ENCODE measurements at places on chromosomes 16 and 17.

DNA sequence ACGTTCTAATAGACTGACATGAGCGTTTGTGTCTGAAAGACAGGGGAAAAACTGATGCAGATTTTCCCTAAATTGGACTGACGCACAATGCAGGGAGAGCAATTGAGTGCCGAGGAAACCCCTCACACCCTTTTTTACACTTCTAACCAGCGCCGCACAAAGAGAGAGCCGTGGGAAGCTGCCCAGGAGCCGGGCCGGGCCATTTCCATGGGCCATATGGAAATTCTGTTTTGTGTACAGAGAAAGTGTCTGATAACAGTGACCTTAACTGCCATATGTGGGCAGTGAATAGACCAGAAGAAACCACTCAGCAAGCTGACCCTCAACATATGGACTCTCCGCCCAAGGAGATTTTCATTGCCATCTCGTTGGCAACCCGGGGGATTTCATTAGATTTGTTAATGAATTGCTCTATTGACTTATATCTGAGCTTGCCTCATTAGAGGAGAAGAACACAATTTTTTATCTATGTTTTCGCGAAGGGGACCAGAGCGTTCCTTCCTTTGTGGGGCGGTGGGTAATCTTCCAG lies 225.9 kb upstream of the IRX3 start:
- DNase-seq: no peak

DNA sequence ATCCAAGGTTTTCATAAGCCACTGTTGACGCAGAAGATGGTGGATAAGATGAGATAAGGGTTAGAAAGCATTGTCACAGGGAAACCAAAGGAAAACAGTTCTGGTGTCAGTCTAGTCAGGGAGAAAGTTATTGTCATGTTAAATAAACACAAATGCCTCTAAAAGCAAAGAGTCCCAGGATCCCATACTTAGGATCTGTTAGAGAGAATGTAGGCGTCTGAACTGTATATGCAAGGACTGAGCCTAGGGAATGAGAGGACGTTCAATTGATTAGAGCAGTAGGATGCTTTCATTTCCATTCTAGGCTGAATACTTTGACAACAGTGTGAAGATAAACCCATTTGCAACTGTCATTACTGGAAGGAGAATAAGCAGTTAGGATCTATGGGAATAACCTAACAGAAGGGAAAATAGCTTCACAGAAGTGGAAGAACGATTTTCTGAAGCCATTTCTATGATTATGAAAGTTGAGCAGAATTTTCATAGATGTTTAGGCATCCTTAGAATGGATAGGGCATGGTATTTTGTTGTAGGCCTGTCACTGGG lies 1149.1 kb upstream of the CDH8 start:
- DNase-seq: no peak

- no peak for DNase-seq
Observed at GRCh38 chr17:51510940-51511339, 250.6 kb downstream of the UTP18 start.

GRCh38 chr17:42660692-42661345 lies 1.7 kb downstream of the TUBG2 start:
- peak; percentile 81 for DNase-seq

DNA sequence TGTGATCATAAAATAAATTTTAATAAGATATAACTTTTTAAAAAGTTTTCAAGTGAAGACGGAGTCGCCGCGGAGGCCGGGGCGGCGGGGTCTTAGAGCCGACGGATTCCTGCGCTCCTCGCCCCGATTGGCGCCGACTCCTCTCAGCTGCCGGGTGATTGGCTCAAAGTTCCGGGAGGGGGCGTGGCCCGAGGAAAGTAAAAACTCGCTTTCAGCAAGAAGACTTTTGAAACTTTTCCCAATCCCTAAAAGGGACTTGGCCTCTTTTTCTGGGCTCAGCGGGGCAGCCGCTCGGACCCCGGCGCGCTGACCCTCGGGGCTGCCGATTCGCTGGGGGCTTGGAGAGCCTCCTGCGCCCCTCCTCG lies at the start of gene FOXC2:
TSS of gene FOXC2 (plus strand) at position 229 of the 365 bp plus-strand sequence. CDS start 507 bp downstream, outside the sequence.
- DNase-seq: peak; percentile 97

- no peak for DNase-seq
Observed at GRCh38 chr17:76272541-76273444, 7.6 kb downstream of the UBALD2 start.

Measured in lung microvascular endothelial cell (primary cell).